ENCODE measurements at places on chromosomes 7 and 10.

DNA sequence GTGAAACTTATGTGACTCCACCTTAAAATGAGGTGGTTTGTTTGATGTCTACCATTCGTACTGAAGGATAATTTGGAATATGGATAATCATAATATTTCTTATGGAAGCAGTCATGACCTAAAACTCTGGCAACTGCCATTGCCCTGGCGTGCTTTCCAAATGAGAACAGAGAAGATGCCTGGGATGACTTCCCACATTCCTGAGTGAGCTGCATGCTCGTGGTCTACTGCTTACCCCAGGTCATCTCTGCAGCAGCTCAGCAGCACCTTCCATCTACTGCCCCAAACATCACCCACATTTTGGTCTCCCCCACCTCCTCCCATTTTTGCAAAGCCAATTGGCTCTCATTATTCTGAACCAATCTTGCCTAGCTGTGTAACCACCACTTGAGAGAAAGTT, 40.1 kb downstream of the LYZL1 start:
- DNase-seq, result no peak

- DNase-seq, result no peak
Observed at GRCh38 chr7:151895008-151895630, 18.2 kb upstream of the PRKAG2 start.

DNA sequence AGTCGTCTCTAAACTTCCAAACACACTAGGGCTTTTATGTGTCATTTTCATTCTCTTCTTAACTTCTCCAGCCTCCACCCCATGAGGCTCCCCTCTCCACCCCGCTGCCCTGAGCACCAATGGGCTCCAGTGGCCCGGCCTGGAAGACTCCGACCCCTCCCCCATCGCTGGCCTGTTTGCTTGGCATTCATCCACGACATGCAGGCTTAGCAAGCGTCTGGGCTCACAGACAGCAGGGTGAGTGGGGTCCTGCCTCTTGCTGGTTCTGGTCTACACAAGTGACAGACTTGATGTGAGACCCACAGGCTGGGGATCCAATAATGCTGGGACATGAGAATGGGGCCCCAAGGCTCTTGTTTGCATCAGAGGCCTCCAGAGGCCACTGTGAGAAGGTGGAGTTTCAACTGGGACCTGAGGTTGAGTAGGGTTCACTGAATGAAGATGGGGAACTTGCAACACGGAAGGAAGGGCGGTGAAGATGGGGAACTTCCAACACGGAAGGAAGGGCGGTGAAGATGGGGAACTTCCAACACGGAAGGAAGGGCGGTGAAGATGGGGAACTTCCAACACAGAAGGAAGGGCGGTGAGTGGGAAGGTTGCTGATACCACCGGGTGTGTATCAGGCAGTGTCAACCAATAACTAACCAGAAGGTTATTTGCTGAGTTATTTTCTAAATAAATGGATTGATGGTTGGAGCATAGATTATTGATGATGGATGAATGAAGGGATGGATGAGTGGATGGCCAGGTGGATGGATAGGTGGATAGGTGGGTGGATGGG, 14.0 kb downstream of the KNDC1 start:
- no peak for DNase-seq

- no peak for DNase-seq
Observed at GRCh38 chr7:123749537-123749857, 694 bp upstream of the WASL start.

All from brain (organoid and tissue), 16 donors.